NCI-H460 (cell line): ENCODE measurements at places on chromosomes 11 and 22. TPM values are rescaled to one million over a fixed set of nuclear protein-coding genes. Genes with fewer than 3 reads are reported as not detected.

Gene TRIM66
- total RNA-seq, result 1.0 and 4.1 TPM in 2 replicates

Gene VPREB3
- total RNA-seq, result not detected in 2 replicates

Gene TUB
- 5.0 and 5.7 TPM in 2 replicates for total RNA-seq

Gene UPB1
- total RNA-seq, result 0.02 TPM in 1 of 2 replicates, not detected in the other

Gene FAM227A
- 0.89 and 1.2 TPM in 2 replicates for total RNA-seq

Gene GGTLC3
- total RNA-seq, result not detected in 2 replicates

Gene NUMA1
- 48.8 and 57.0 TPM in 2 replicates for total RNA-seq

Gene MIF
- 363 and 441 TPM in 2 replicates for total RNA-seq
